Transverse colon (tissue), 4 donors: ENCODE measurements at places on chromosomes 7 and 10.

GRCh38 chr7:28182071-28182471 lies 1.5 kb upstream of the JAZF1 start:
- no peaks in the 10 kb centered on the region for H3K36me3 ChIP-seq
- peak overlapping the region; percentile 47 for H3K27ac ChIP-seq
- H3K4me1 ChIP-seq, result peaks cover 35% of the 10 kb centered on the region
- H3K4me3 ChIP-seq, result no peak overlapping the region

DNA sequence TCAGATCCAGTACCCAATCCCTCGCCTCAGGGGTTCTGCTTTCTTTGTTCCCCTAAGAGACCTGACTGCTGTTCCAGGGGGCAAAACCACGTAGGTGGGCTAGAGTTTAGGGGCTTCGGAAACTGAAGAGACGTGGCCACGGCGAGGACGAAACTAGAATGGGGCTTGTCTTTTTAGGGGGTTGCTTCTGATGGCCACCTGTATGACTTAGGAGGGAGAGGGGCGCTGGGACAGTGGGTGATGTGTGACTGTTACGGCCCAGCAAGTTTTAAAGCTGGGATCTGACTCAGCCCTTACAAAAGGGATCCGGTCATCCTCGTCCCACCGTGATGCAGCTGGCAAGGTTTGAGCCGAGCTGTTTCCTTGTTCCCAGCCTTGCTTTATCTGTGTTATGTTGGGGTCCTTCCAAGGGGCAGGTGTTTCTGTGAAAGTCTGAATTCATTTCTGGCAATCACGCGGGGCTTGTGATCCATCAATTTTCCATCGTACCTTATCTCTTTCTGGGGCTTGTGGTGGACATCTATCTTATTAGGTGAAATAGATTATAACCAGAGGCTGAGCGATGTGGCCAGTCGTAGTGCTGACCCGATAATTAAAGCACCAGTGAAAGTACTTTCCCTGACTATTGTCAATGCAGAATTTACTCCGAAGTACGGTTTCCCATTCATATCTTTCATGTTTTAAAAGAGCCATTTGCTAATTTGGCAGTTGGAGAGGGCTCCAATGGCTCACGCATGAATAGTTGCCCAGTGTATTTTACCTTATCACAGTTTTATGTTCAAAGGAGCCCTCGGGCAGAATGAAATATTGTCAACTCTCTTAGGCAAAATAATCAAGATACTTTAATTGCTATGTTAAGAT lies 830 bp downstream of the MET start:
- H3K4me3 ChIP-seq, result peak overlapping the region; percentile 54
- peaks cover 6% of the 10 kb centered on the region for H3K4me1 ChIP-seq
- no peaks in the 10 kb centered on the region for H3K36me3 ChIP-seq
- peak overlapping the region; percentile 92 for H3K27ac ChIP-seq
- peaks cover 2% of the 10 kb centered on the region for H3K27me3 ChIP-seq
- peak; percentile 26 for DNase-seq

GRCh38 chr7:42254217-42254616 lies 17.2 kb upstream of the GLI3 start:
- H3K36me3 ChIP-seq, result no peaks in the 10 kb centered on the region
- H3K4me1 ChIP-seq, result no peaks in the 10 kb centered on the region
- no peaks in the 10 kb centered on the region for H3K27me3 ChIP-seq
- H3K4me3 ChIP-seq, result no peak overlapping the region

- no peaks in the 10 kb centered on the region for H3K27me3 ChIP-seq
- no peak overlapping the region for H3K27ac ChIP-seq
- H3K4me1 ChIP-seq, result no peaks in the 10 kb centered on the region
- no peak overlapping the region for H3K4me3 ChIP-seq
Observed at GRCh38 chr10:129099486-129099885, 367.6 kb upstream of the MGMT start.

DNA sequence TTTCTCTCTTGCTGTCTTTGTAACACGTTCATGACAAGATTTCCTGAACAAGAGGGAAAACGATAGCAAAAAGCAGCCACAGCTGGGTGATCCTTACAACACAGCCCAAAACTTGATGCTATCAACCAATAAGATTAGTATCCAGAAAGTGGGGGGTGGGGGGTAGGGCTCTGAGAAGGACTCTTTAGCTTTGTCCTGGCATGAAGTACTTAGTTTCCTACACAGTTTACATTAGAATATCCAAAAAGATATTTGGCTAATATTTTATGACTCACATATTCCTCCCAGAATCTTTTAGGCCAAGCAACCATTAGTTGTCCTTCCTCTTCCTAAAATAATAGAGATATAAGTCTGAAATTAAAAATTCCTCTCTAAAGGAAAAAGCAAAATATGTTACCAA lies 22.9 kb upstream of the LRRC17 start:
- DNase-seq, result no peak
- H3K36me3 ChIP-seq, result no peaks in the 10 kb centered on the region
- H3K4me3 ChIP-seq, result no peak overlapping the region
- no peaks in the 10 kb centered on the region for H3K4me1 ChIP-seq

- DNase-seq, result no peak
- no peaks in the 10 kb centered on the region for H3K4me1 ChIP-seq
- no peaks in the 10 kb centered on the region for H3K27me3 ChIP-seq
- no peak overlapping the region for H3K27ac ChIP-seq
- no peaks in the 10 kb centered on the region for H3K36me3 ChIP-seq
Observed at GRCh38 chr10:33142295-33142694, 184.3 kb upstream of the ITGB1 start.

DNA sequence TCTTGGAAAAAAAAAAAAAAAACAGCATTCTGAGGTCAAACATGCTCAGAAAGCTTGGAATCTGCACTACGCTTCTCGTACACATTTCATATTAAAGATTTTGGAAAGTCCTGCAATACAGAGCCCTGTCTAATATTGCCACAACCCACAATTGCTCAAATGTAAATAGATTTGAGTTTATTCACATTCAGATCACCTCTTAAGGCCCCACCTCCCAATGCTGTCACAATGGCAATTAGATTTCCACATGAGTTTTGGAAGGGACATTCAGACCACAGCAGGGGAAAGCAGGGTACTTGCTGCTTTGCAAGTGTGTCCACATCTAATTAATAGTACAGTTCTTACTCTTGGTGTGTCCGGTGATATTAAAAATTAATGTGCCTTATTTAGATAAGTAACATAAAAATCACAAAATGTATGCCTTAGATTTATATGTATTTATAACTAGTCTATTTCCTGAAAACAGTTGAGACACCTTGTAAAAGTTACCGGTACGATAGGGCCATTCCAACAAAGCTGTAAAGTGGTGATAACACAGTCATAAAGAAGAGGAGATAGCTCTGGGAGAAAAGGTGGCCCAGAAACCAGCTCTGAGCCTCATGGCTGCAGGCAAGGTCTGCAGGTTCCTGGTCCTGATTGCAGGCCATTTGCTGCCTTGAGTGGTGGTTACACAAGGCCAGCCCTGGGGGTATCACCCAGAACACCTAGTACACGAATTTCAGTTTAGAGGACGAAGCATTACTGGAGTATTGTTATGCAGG lies 27.9 kb downstream of the EGFR start:
- H3K4me3 ChIP-seq, result no peak overlapping the region
- H3K27ac ChIP-seq, result peak overlapping the region; percentile 42
- H3K27me3 ChIP-seq, result no peaks in the 10 kb centered on the region

- no peak overlapping the region for H3K27ac ChIP-seq
- no peaks in the 10 kb centered on the region for H3K36me3 ChIP-seq
- H3K27me3 ChIP-seq, result no peaks in the 10 kb centered on the region
- H3K4me1 ChIP-seq, result peaks cover 36% of the 10 kb centered on the region
Observed at GRCh38 chr10:16816171-16816570, 1.1 kb downstream of the RSU1 start.

DNA sequence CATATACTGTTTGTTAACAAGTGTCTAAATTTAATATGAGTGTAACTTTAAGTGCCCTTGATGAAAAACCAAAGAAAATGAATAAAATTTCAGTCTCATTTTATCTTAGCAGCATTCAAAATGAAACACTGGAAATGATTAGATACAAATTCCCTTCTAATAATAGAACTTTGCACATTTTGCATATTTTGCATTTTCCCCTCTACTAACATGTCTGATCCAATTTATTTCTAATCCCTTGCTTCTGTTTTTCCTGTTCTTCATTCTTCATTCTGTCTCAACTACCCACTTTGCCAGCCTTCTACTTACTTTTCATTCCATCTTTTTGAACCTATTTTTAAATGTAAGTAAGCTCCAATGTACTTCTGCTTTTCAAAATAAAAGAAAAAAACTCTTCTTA lies 42.7 kb upstream of the SEMA3D start:
- H3K27me3 ChIP-seq, result no peaks in the 10 kb centered on the region
- H3K4me3 ChIP-seq, result no peak overlapping the region
- DNase-seq, result no peak
- no peaks in the 10 kb centered on the region for H3K36me3 ChIP-seq
- no peaks in the 10 kb centered on the region for H3K4me1 ChIP-seq

- no peak overlapping the region for H3K4me3 ChIP-seq
- no peak for DNase-seq
- no peak overlapping the region for H3K27ac ChIP-seq
- no peaks in the 10 kb centered on the region for H3K27me3 ChIP-seq
- H3K4me1 ChIP-seq, result no peaks in the 10 kb centered on the region
Observed at GRCh38 chr7:64654796-64655548, 11.0 kb upstream of the ZNF107 start.

GRCh38 chr10:11515596-11516430 lies 95.6 kb downstream of the USP6NL start:
- no peak overlapping the region for H3K4me3 ChIP-seq
- H3K27ac ChIP-seq, result no peak overlapping the region
- DNase-seq, result peak; percentile 54
- H3K36me3 ChIP-seq, result no peaks in the 10 kb centered on the region
- H3K4me1 ChIP-seq, result no peaks in the 10 kb centered on the region
- H3K27me3 ChIP-seq, result no peaks in the 10 kb centered on the region

DNA sequence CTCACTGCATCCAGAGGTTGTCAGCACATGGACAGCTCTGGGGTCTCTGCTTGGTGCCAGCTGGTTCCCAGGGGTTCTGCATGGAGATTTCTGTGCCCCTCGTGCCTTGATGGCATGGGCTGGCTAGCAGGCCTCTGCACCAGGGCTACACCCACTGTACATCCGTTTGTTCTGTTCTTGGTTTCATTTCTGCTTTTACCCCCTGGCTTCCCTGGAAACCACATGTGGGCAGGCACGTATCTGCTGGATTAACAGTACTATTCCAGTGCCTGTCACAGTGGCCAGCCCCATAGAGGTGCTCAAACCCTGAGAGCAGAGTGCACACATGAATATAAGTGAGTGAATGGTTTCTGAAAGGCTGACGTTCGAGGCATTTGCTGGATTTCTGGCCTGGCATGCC lies 207.2 kb upstream of the GPR26 start:
- H3K36me3 ChIP-seq, result no peaks in the 10 kb centered on the region
- DNase-seq, result no peak
- H3K4me1 ChIP-seq, result no peaks in the 10 kb centered on the region
- H3K27ac ChIP-seq, result no peak overlapping the region
- H3K27me3 ChIP-seq, result no peaks in the 10 kb centered on the region
- H3K4me3 ChIP-seq, result no peak overlapping the region

DNA sequence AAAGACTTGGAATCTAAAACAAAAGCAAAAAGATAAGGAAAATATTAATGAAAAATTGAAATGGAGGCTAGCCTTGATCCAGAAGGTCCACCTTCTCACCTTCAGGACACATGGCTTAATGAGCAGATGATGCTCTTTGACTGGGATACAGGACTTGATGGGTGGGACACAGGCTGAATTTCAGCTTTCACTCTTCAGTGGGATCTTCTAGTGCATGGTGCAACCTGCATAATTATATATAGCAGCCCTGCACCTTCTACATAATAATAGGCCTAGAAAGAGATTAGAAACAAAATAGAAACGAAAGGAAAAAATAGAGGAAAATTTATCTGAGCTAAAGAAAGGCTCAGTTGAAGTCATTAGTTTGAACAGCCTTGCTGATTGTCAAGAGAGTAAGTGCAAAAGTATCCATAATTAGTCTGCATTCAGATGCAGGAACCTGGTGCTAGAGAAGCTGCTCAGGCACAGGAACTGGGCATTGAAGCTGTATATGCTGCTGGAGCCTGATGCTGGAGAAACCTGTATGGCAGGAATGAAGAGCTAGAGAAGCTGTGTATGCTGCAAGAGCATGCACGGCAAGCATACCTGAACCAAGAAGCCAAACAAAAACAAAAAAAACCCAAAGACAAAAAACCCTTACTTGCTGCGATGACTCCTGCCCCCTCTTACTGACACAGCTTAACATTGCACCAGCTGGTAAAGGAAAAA lies 19.4 kb downstream of the MKLN1 start:
- H3K4me3 ChIP-seq, result no peak overlapping the region
- H3K27ac ChIP-seq, result no peak overlapping the region
- H3K36me3 ChIP-seq, result no peaks in the 10 kb centered on the region
- no peaks in the 10 kb centered on the region for H3K27me3 ChIP-seq
- DNase-seq, result no peak

- H3K27ac ChIP-seq, result peak within 1 kb of the TSS; percentile 68
- H3K4me3 ChIP-seq, result no peak within 1 kb of the TSS
- no peaks in the 10 kb centered on the region for H3K27me3 ChIP-seq
- peak; percentile 40 for DNase-seq
Observed at GRCh38 chr10:48684792-48685623, at the start of gene WDFY4. Gene WDFY4, plus strand, starts transcription at chr10:48684873. Its CDS starts 24,860 bp downstream, at chr10:48709733.

DNA sequence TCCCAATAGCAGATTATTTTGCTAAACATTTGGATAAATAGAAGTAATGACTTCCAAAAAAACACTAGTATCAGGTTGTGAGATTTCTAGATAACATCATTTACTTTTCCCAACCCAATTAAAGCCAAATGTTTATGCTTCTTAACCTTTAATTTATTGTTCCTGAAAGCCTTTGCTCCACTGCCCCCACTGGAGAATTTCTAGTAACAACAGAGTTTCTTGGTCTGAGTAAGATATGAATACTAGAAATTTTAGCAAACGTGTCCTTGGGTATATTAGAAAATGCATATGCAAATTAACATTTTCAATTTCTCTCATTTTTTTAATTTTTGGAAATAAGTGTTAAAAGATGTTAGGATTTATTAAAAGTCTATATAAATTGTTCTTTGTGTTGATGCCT lies 958.0 kb upstream of the PHF14 start:
- H3K36me3 ChIP-seq, result no peaks in the 10 kb centered on the region
- DNase-seq, result no peak
- no peak overlapping the region for H3K27ac ChIP-seq
- no peak overlapping the region for H3K4me3 ChIP-seq

- no peaks in the 10 kb centered on the region for H3K36me3 ChIP-seq
- H3K27me3 ChIP-seq, result no peaks in the 10 kb centered on the region
- no peak for DNase-seq
- no peak overlapping the region for H3K4me3 ChIP-seq
Observed at GRCh38 chr7:46207931-46208634, 287.0 kb upstream of the IGFBP3 start.

DNA sequence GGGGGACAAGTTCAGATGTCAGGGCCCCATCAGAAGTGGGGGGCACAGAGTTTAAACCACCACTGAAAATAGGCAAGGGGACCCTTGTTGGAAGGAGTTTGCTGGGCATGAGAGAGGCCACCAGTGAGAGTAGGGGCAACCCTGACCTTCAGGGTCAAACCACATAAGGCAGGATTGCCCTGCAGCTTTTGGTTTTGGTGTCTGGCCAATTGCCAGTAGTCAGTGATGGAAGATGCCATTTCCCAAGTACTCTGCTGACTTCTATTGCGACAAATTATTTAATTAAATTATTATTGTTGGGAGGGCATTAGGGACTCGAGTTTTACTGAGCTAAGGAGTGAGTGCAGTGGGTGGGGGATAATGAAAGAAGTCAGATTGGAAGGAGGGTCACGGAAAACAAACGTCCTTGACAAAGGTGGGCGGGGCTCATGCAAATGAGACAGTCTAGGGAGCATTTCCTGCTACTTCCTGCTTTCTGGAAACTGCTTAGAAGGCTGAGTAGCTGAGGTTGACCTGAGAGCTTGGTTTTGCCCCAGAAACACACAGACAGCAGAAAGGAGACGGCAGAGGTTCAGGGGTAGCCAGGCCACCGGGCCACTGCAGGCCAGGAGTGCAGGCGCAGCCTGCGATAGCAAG lies 74.2 kb upstream of the ANLN start:
- H3K27me3 ChIP-seq, result no peaks in the 10 kb centered on the region
- H3K4me1 ChIP-seq, result peaks cover 8% of the 10 kb centered on the region
- H3K36me3 ChIP-seq, result no peaks in the 10 kb centered on the region
- H3K4me3 ChIP-seq, result no peak overlapping the region
